ENCODE measurements at places on chromosomes 12 and 14. TPM values are rescaled to one million over a fixed set of nuclear protein-coding genes. Genes with fewer than 3 reads are reported as not detected.

The CRIP1 gene
- 112 TPM for total RNA-seq

GRCh38 chr12:5259523-5259922, 172.4 kb upstream of the NTF3 start:
- no peak for DNase-seq

DNA sequence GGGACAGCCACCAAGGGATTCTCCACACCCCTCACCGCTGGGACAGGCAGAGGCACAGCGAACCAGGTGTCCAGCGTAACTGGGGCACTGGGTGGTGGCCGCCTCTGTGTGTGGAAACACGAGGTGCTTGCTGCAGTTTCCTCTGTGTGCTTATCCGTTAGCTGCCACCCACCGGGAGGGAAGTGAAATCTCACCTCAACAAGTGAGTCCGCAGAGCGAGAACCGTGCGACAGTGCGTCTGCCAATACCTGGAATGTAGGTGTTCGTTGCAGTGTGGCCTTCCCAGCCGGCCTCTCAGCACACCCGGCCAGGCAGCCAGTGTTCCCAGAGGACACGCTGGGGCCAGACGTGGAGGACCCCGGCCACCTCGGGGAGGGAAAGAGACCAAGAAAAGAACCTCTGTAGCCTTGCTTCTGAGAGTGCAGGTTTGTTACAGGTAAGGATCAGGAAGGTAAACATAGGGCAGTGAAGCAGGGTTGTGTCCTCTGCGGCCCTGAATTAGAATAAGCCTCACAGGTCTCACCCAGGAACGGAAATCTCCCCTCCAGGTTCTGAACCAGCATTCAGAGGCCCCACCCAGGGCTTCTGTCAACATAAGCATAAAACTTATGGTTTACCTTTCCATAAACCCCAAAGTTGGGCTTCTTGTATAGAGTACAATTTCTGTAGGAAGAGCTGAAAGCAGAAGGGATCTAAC, 1.5 kb downstream of the BCL2L14 start:
- DNase-seq, result no peak

DNA sequence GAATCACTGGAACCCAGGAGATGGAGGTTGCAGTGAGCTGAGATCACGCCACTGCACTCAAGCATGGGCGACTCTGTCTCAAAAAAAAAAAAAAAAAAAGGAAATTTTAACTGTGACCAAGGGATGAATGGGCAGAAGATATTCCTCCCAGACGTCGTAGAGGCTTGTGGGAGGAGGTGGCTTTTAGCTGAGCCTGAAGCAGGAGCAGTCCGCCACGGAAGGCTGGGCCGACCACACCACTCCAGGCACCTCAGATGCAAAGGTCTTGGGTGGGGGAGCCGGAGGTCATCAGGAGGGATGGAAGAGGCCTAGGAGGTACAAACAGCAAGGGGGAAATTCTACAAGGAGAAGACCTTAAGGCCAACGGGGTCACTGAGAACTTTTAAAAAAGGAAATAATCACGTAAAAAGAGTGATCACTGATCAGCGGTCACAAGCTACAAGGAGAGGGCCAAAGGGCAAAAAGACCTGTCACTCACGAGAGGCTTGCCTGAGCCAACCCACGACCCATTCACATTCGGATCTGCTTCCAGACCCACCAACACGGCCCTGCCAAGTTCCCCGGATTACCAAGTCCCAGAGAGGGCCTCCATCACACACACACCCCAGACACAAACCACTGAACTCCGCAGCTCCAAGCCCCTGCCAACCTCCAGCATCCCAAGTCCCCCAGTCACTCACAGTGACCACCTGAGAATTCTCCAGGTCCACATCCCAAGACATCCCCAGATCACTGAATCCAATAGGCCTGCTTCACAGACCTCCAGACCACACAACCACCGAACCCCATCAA, 3.5 kb downstream of the ZNF605 start:
- DNase-seq, result no peak

DNA sequence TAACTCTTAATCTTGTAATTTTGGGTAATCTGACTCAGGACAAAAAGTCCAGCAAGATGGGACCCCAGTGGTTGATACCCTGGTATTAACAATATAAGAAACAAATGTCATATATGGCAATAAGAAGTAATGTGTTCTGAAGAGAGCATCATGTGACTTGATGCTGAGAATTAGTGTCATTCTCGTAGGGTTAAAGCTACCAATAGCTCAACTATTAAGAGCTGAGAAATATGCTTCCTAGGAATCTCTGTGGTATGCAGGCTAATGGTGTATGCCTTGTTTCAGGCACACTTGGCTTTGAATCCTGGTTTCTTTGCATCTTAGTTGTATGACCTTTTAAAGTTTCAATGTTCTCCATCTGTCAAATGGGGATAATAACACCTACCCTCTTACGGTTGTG, 9.1 kb downstream of the MYRFL start:
- no peak for DNase-seq

GRCh38 chr12:79300199-79300568, 390.6 kb downstream of the PAWR start:
- no peak for DNase-seq

GRCh38 chr14:94654071-94654861, 42.1 kb downstream of the SERPINA3 start:
- DNase-seq, result no peak

Measured in sciatic nerve (tissue), 2 donors.